Stimulated activated CD8-positive, alpha-beta memory T cell treated with anti-CD3 and anti-CD28 coated beads, Interleukin-7, amount 100 ng/mL, for 1 hour (primary cell): ENCODE measurements at places on chromosomes 3 and 15.

- DNase-seq, result no peak
These were observed 518.7 kb upstream of the SUCLG2 start for GRCh38 chr3:68173012-68173634.

DNA sequence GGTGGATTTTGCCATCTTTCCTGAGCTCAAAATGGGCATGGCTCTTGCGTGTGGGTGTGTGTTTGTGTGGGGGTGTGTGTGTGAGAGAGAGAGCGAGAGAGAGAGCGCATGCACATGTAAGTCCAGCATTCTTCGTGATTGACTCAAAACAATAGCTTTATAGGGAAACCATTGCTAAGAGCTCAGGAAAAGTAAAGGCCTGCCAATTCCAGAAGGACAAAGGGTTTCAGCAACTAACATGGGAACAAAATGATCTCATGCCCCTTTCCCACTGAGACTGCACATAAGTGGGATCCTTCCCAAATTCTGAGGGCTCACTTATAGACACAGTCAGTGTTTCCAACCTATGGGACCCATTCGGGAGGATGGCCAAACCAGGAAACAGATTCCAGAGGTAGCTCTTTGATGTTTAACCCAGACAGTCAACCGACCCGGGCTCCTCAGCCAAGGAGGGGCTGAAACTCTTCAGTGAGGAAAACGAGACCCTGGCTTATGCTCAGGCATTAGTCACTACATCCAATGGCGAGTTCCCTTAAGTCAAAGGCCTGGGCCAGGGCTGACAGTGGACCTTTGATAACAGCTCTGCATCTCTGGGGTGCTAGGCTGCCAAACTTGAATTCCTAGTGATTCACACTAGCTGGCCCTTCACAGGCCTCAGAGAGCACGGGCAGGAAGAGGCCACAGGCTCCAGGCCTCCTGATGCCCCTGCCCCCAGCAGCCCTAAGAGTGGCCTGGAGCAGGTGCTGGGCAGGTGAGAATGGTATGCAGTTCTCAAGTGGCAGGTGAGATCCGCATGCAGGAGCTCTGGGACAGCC, 305.0 kb upstream of the C2CD4B start:
- no peak for DNase-seq

DNA sequence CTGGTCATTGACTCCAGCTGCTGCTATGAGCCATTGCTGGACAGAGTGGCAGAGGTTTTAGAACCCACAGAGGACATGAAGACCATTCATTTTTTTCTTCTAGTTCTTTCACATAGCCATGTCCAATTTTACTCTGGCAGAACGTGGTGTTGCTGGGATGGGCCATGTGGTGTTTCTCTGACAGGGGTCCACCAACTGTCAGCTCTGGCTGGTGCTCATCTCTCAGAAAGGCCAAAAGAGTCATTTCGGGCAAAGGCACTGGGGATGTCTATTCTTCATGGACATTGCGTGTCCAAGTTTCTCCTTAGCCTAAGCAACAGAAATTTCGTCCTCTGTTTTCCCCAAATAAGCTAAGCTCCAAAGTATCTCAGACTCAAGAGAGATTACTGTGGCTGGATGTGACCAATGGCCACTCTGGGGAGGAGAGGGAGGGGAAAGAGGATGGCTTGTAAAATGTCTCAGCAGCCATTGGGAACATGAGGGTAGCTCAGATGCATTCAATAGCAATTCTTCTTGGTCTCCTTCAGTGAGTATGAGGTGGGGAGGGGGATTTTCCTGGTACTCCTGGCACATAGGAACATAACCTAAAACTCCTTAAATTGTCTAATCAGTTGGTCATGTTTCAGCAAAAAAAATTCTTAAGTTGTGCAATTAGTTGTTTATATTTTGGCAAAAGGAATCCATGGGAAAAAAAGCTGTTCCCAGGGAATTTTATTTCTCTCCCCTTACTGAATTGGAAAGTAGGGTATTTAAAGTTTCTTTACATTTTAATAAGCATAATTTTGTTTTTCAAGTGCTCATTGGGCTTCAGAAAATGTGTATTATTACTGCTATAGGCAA, 131.6 kb upstream of the MITF start:
- DNase-seq, result no peak

DNA sequence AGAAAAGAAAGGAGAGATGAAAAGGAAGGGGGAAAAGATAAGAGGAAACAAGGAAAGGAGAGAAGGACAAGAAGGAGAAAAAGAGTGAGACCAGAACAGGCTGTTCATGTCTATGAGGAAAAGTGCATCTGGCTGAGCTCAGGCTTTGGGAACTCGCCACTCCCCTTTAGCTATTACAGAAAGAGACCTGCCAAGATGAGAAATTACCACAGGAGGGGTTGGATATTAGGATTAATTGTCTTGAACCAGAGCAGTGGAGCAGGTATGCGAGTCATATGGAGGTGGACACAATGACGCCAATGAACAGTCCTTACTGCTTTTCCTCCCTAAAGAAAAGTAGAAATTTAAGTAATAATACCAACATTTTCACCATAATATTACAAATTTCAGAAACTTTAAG, 577.0 kb upstream of the ARRDC4 start:
- no peak for DNase-seq

DNA sequence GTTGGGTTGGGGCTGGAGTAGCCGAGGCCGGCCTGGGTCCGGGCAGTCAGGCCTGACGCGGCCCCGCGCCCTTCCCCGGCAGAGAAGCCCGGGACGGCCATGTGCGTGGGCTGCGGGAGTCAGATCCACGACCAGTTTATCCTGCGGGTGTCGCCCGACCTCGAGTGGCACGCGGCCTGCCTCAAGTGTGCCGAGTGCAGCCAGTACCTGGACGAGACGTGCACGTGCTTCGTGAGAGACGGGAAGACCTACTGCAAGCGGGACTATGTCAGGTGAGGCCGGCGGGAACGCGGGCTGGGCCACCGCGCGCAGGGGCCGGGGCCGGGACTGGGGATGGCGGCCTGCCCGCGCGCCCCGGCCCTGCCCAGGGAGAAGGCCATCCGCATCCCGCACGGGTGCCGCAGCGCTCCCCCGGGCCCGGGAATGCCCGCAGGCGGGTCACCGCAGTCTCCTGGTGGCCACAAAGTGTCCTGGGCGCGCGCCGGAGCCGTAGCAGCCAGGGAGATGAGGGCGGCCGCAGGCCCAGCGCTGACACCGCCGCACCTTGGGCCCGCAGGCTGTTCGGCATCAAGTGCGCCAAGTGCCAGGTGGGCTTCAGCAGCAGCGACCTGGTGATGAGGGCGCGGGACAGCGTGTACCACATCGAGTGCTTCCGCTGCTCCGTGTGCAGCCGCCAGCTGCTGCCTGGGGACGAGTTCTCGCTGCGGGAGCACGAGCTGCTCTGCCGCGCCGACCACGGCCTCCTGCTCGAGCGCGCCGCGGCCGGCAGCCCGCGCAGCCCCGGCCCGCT, 1.3 kb downstream of the ISL2 start:
- DNase-seq, result no peak

DNA sequence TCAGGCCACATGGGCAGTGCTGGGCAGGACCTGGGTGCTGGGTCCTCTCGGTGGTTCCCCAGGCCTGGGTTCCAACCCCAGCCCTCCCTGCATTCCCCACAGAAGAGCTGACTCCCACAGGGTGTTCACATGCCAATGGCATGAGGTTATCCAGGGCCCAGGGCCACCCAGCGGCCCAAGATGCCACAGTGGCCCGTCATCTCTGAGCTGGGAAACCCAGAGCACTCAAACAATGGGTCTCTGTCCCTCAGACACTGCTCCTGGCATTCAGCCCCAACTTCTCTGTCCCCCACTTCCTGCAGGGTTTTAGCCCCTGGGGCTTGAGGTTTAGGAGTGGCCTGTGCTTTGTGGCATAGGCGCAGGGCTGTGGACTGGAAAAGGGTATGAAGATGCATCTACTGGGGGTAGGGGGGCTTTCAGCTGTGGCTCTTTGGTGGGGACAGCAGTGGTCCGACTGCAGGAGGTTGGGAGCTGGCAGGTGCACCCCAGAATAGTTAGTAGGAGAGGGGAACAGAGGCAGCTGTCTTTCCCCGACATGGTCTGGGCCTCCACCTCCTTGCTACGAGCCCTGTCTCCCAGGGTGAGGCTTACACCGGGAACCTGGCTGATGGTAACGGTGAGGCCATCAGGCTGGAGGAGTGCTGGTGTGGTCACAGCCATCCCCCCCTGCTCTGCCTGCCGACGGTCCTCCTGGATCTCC, 1.7 kb downstream of the CCDC9B start:
- DNase-seq, result no peak

DNA sequence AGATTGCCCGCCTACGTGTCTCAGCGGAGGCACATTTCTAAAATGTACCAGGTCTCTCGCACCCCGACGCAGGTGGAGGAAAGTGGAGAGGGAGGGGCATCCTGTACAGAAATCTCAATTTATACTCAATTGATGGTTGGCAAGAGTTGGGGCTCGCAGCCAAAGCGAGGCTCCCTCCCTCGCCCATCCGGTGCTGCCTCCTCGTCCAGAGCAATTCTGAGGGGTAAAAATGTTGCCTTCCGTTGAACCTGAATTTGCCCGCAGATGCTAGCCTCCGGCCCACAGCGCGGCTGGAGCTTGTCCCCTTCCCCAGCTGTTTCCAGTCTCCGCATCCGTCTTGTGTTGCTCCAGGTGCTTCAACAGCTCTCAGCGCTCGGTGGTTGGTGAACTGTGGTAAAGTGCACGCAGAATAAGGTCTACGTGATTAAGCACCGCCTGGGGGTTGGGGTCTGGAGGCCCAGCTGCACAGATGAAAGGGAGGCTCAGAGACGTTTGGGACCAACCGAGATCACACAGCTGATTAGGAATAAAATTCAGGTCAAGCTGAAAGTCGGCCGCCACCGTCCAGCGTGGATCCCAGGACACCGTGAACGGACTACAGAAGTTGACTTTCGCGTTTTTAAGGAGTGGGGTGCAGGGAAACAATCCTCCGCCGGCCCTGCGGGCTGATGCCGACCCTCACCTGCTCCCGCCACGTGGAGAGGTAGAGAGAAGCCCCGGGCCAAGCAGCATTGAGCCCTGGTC, 846 bp upstream of the POLG start:
- DNase-seq, result no peak

DNA sequence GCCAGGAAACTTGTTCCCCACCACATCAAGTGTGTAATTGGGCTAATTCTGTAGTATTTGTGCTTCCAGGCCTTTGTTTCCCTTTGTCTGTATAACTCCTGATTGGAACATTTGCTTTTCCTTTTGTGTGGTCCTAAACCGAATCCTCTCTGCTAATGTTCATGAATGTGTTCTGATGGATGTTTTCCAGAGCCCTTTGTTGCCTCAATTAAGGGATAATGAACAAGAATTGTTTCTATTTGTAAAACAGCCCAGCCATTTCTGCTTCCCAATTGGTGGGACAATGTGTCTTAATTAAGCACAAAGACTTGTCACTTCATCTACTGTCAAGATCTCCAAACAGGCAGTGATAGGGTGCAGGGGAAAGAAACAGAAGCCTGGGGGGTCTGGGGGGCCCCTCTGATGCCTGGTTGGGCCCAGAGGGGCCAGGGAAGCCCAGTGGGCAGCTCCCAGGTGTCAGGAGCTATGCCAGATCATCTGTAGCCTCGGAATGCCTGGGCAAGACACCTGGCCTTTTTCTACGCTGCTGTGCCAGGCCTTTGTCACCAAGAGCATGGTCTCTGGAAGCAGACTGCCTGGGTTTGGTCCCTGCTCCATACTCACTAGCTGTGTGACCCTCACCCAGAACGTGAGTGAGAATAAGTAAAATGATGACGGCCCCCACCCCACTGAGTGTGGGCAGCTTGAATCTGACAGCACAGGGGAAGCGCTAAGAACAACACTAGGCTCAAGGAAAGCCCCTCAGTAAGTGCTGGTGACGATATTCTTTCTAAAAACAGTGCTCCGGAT, 116.6 kb upstream of the PRR20G start:
- no peak for DNase-seq

- no peak for DNase-seq
These were observed 10.2 kb downstream of the PLSCR5 start for GRCh38 chr3:146594843-146595482.

DNA sequence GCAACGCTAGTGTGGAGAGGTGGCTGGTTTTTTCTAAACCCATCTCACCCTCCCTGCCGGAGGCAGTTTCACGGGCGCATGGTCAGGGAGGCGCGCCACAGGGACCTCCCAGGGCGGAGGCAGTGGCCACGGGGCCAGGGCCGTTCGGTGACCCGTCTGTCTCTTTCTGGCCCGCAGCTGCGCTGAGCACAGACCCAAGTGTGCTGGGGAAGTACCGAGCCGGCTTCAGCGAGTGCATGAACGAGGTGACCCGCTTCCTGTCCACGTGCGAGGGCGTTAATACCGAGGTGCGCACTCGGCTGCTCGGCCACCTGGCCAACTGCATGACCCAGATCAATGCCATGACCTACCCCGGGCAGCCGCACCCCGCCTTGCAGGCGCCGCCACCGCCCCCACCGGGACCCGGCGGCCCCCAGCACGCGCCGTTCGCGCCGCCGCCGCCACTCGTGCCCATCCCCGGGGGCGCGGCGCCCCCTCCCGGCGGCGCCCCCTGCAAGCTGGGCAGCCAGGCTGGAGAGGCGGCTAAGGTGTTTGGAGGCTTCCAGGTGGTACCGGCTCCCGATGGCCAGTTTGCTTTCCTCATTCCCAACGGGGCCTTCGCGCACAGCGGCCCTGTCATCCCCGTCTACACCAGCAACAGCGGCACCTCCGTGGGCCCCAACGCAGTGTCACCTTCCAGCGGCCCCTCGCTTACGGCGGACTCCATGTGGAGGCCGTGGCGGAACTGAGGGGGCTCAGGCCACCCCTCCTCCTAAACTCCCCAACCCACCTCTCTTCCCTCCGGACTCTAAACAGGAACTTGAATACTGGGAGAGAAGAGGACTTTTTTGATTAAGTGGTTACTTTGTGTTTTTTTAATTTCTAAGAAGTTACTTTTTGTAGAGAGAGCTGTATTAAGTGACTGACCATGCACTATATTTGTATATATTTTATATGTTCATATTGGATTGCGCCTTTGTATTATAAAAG, 1.8 kb downstream of the HES1 start:
- no peak for DNase-seq

- DNase-seq, result no peak
These were observed 8.2 kb downstream of the TMOD2 start for GRCh38 chr15:51759557-51760070.

- no peak for DNase-seq
These were observed 2.7 kb downstream of the MCM2 start for GRCh38 chr3:127600749-127601456.

DNA sequence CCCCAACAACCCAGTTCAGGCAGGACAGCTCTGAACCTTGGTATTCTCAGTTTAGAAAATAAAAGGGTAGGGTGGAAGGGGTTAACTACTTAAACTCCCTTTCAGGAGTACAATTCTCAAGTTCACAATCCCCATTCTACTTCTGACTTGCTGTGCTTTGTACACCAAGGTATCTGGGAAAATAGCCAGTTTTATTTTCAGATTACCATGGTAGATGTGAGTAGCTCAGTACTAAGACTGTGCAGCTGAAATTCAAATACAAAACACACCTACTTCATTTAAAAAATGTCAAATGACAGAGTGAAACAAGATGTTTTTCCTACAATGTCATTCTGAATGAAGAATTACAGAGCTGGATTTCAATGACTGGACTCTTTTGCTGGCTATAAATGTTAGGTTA, 27.4 kb downstream of the SLC7A14 start:
- DNase-seq, result no peak

- DNase-seq, result no peak
These were observed 31.7 kb upstream of the SYNM start for GRCh38 chr15:99073008-99073717.

GRCh38 chr15:90840954-90841353, 27.4 kb upstream of the FURIN start:
- DNase-seq, result no peak
